NB4 (cell line): ENCODE measurements at places on chromosomes 11 and 22.

DNA sequence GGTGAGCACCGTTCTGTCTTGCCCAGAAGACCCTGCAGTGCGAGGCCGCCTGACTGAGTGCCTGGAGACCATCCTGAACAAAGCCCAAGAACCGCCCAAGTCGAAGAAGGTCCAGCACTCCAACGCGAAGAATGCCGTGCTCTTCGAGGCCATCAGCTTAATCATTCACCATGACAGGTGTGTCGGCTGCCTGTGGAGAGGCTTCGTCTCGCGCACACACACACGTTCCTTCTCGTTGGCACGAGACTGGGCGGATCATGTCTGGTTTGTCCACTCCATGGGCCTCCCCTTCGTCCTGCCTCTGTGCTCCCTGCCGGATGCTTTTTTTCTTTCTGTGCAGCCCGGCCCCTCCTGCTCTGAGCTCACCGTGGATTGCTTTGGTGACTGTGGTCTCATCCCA, 51.1 kb downstream of the MUC6 start:
- no peak for DNase-seq

- DNase-seq = no peak
Observed at GRCh38 chr11:34706709-34707461, 86.0 kb downstream of the EHF start.

GRCh38 chr11:27660171-27660570, 40.1 kb downstream of the BDNF start:
- DNase-seq = no peak

DNA sequence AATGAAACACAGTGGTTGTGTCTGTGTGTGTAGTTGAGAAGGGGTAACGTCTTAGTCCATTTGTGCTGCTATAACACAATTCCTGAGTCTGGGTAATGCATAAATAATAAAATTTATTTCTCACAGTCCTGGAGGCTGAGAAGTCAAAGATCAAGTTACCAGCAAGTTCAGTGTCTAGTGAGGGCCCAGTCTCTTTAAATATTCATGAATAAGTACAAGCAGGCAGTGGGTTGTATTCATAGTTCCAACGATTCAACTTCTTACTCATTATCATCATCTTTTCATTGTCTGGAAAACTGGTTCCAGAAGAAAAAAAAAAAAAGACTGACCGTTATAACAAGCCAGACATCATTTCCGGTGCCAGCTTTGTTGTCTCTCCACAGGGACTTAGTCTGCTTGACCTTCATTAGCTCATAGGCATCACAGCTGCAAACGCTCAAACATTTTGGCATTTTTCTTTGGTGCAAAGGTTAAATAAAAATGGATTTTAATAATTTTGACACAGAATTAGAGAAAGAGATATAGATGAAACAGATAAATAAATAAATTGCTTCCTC, 1297.5 kb downstream of the LRRC4C start:
- no peak for DNase-seq

- DNase-seq = no peak
Observed at GRCh38 chr11:28939381-28939780, 831.2 kb downstream of the METTL15 start.

GRCh38 chr22:20803696-20804324, 29.9 kb downstream of the SERPIND1 start:
- peak; percentile 56 for DNase-seq

GRCh38 chr11:1041936-1042608, 5.6 kb upstream of the MUC6 start:
- no peak for DNase-seq

GRCh38 chr11:46588131-46588530, 5.7 kb downstream of the AMBRA1 start:
- DNase-seq = no peak

- DNase-seq = no peak
Observed at GRCh38 chr11:69617682-69618081, 23.3 kb upstream of the CCND1 start.

GRCh38 chr11:72962084-72962483, 147.9 kb downstream of the ATG16L2 start:
- peak; percentile 71 for DNase-seq

- peak; percentile 6 for DNase-seq
Observed at GRCh38 chr11:21475276-21475675, 717.6 kb upstream of the ANO5 start.

DNA sequence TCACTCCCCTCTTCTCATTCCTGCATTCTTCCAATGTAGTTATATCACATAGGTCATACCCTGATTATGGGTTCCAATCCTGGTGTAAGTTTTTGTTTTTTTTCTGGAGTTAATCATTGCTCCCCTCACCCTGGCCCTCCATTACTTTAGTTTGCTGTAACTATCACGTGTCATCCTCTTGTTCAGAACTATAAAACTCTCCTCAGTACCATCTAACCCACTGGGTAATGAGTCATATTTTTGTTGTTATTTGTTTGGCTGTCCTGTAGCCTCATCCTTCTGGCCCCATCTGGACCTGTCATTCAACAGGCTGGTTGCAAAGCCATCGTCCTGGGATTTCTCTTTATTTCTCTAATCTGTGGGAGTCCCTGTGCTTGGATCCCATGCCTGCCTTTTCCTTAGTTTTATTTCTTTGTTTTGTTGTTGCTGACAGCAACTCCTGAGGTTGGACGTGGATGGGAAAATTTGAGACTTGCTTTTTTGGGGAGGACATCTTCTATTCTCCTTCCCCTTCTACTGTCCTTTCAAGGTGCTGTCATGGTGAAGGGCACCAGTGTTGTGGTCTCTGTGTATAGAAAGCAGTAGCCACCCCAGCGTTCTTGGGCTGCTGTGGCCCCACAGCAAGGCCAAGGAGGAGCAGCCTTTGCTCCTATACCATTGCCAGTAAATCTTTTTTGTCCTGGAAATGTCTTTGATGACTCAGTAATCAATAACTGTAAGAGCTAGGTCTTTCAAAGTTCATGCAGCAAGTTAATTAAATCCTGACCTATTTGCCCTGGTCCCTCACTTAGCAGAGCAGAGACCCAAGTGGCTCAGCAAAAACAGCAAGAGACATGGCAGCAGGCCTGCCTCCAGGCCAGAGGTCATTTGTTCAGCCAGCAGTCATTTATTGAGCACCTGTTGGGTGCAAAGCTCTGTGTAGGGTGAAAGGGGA, 82.5 kb downstream of the C22orf31 start:
- no peak for DNase-seq
